ENCODE measurements at places on chromosomes 5 and 9. TPM values are rescaled to one million over a fixed set of nuclear protein-coding genes. Genes with fewer than 3 reads are reported as not detected.

The C5orf24 gene
- 63.8 TPM for total RNA-seq

The HRH2 gene
- total RNA-seq, result 23.1 TPM

The PCDHB8 gene
- total RNA-seq, result 0.95 TPM

The RNF208 gene
- 3.7 TPM for total RNA-seq

The GLT6D1 gene
- total RNA-seq, result not detected

The SLF1 gene
- total RNA-seq, result 2.3 TPM

The PDCD1LG2 gene
- total RNA-seq, result 1.1 TPM

The PRXL2C gene
- total RNA-seq, result 26.1 TPM

The ZNF454 gene
- 8.2 TPM for total RNA-seq

The ZNF658 gene
- total RNA-seq, result 2.2 TPM

The ARHGEF28 gene
- 40.8 TPM for total RNA-seq

The FUT7 gene
- total RNA-seq, result not detected

The PSAT1 gene
- total RNA-seq, result 1.6 TPM

The TAF11L13 gene
- not detected for total RNA-seq

The RGS7BP gene
- 31.1 TPM for total RNA-seq

The WNK2 gene
- 4.7 TPM for total RNA-seq

The GLIPR2 gene
- total RNA-seq, result 52.1 TPM

The FST gene
- total RNA-seq, result 12.6 TPM

The TAF11L7 gene
- total RNA-seq, result not detected

The COL15A1 gene
- total RNA-seq, result 70.4 TPM

The CEL gene
- total RNA-seq, result 5.3 TPM

The ZFP2 gene
- total RNA-seq, result 1.1 TPM

The PCDHA6 gene
- 0.14 TPM for total RNA-seq

The SLC22A4 gene
- 0.14 TPM for total RNA-seq

The CSF1R gene
- total RNA-seq, result 98.6 TPM

The FAM78A gene
- total RNA-seq, result 5.0 TPM

The HTR1A gene
- not detected for total RNA-seq

The GADD45G gene
- total RNA-seq, result 5.8 TPM

The ENC1 gene
- total RNA-seq, result 10.4 TPM

The SPATA6L gene
- 2.4 TPM for total RNA-seq

The TAF1L gene
- total RNA-seq, result not detected

The CLIC3 gene
- 8.7 TPM for total RNA-seq

The FSTL4 gene
- not detected for total RNA-seq

The IL5 gene
- not detected for total RNA-seq

The PCDHA2 gene
- total RNA-seq, result 0.85 TPM

The SPAG8 gene
- 5.7 TPM for total RNA-seq

The CDH6 gene
- 15.9 TPM for total RNA-seq

The MCCC2 gene
- 32.1 TPM for total RNA-seq

The BARHL1 gene
- total RNA-seq, result not detected

The C5orf52 gene
- not detected for total RNA-seq

The ARHGEF37 gene
- total RNA-seq, result 11.4 TPM

The SYK gene
- 18.1 TPM for total RNA-seq

The SEMA5A gene
- 13.3 TPM for total RNA-seq

The SLC36A2 gene
- not detected for total RNA-seq

The CCNO gene
- total RNA-seq, result 0.95 TPM

The NAIP gene
- 29.0 TPM for total RNA-seq

The NLN gene
- 6.8 TPM for total RNA-seq

The DMRT3 gene
- 0.28 TPM for total RNA-seq

The ORM2 gene
- total RNA-seq, result not detected

All from thoracic aorta (tissue), 2 donors.